ENCODE measurements at places on chromosomes 11 and 22.

GRCh38 chr22:26394777-26395176, 34.3 kb upstream of the ASPHD2 start:
- DNase-seq, result no peak

- DNase-seq, result no peak
Observed at GRCh38 chr11:46010100-46010499, 87.6 kb downstream of the LARGE2 start.

DNA sequence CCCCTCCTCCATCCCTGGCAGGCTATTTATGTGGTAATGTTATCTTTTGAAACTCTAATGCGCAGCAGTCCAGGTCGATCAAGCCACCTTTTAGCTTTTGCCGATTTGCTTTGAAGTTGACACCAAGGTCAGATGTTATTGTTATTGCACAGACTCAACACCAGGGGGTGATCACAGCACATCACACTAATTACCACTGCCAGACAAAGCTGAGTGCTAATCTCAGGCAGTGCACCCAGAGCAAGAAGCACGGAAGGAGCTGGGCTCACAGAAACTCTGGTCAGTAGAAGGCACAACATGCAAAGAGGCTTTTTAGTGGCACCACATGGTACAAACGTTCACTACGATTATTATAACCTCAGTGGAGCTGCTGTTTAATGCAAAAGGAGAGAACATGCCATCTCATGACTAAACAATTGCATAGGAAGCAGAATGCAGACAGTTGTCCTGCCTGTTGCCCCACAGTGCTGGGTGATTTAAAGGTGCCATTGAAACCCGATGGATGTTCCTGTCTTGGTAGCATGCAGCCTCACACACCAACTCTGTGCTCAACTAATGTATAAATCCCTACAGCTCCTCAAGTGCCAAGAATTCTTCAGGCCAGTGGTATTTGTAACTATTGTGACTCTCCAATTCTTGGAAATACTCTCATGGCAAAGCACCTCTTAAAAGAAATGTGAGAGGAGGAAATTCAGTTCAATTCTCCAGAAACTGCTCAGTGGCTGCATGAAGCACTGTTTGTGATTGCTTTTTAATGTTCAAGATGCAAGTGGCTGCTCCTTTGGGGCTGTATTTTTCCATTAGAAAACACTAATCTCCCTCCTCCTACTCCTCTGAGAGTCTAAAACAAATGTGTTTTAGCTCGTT, 353.9 kb upstream of the DDI1 start:
- no peak for DNase-seq

- no peak for DNase-seq
Observed at GRCh38 chr11:79430280-79430679, 10.6 kb downstream of the TENM4 start.

DNA sequence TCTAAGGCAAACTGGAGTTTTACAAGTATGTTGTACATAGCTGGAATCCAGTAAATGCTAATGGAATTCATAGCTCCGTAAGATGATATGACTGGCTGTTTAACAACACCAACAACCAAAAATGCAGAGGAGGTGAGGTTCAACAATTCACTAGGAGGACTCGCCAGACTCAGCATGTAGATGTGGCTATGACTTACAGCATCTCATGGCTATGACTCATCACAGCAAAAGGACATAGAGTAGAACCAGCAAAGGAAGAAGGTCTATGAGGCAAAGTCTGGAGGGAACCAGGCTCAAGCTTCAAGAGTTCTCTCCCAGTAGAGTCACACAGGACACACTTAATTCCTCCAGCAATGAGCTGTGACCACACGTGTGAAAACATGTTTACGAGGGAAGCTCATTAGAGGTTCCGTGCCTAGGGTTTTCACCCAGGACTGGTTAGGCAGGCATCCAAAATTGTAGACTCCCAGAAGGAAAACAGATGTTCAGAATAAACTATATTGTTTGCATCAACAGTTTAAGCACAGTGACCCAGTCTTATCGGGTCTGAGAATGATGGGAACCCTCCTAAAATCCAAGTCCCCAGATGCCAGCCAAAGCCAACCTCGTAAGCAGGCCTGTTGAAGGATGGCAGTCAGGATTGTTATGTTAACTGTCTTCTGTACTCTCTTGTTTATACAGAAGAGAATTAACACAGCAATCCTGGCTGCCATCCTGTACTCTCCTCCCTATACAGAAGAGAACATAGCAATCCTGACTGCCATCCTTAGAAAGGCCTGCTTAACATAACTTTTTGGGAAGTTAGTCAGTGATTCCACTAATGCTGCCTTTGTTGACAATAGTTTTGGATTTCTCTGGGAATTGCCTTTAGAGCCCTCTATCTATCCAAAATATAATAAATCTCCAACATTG, 116.6 kb downstream of the LARGE1 start:
- peak; percentile 80 for DNase-seq

DNA sequence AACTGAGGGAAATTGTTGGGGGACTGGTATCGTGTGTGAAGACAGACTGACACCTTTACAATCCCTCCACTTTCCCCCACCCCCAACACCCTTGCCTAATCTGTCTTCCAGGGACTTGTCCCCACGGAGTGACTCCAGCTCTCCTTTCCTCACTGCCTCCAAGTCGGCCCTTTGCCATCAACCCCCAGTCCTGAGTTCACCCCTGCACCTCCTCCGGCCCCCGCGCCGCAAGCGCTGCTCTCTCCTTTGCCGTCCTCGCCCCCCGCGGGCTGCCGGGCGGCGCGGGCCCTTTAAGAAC, 183 bp upstream of the ABCG4 start:
- DNase-seq, result no peak

Data from AG09309 (cell line).